Hypothalamus (tissue), 51 donors: ENCODE measurements at places on chromosomes 1 and 21.

DNA sequence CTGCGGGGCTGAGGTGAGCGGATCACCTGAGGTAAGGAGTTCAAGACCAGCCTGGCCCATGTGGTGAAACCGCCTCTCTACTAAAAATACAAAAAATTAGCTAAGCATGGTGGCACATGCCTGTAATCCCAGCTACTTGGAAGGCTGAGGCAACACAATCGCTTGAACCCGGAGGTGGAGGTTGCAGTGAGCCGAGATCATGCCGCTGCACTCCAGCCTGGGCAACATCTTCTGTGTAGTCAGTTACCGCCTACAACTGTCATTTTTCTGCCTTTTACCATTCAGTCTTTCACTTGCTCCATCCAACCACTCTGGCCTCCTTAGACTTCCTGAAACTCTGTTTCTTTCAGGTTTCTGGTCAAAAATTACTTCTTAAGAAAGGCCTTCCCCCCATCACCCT, 2.2 kb downstream of the MYCBP start:
- no peak for DNase-seq

DNA sequence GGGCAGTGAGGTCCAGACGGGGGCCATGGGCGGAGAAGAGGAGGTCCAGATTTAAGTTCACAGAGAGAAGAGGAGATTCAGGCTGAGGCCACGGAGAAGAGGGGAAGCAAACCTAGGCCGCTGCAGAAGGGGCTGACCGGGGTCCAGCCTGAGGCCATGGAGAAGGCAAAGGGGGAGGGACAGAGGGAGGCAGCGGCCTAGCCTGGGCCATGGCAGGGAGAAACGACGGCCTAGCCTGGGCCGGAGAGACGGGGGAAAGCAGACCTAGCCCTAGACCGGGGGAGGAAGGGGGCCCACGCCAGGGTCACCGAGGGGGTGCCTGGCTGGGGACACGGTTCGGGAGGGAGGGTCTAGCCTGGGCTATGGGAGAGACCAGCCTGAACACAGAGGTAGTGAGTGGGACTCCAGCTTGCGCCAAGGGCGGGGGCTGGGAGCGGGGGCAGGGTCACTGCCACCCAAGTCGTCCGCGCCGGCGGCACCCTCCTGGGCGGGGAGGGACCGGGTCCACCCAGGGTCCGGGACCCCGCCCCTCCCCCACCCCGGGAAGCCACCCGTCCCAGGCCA, 459 bp downstream of the CAPZB start:
- DNase-seq = no peak

- no peak for DNase-seq
These were observed 387.2 kb downstream of the NCAM2 start for GRCh38 chr21:21385404-21385803.

DNA sequence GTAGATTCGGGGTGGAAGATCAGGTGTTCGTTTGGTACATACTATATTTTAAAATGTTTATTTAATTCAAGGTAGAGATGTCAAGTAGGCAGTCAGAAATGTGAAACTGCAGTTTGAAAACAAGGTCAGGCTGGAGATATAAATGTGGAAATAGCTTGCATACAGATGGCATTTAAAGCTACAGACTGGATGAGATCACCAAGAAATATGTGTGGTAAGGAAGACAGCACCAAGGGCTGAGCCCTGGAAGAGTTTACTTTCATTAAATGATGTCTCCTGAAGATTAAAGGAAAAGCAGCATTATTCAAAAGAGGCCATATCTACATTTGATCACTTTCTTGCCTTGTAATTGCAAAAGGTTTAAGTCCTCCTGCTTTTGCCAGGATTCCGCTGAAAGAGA, 271.3 kb downstream of the PTBP2 start:
- DNase-seq = no peak

- no peak for DNase-seq
These were observed 64.7 kb upstream of the LRRC7 start for GRCh38 chr1:69502991-69503390.

DNA sequence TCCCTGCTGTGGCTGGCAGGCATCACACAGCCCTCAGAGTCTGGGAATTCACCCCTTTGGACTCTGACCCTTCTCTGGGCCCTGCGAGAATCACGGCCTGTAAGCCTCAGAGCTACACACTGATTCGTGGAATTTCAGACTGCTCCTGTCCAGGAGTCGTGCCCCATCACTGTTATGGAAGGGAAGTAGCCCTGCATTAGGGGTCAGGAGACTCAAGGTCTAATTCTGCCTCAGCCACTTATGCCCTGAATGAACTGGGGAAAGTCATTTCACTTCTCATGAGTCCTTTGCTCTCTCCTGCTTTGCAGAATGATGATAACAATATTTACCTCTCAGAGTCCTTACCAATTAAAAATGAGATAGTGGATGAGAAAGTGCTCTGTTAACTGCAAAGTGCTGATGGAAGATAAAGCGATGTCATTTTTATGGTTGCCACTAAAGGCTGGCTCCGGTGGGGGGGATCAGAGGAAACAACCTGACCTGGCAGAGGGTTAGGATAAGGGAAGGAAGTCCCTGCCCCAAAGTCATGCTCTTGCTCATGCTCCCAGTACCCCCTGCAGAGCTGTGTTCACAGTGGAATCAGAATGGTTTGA, 148.6 kb upstream of the CD34 start:
- no peak for DNase-seq

DNA sequence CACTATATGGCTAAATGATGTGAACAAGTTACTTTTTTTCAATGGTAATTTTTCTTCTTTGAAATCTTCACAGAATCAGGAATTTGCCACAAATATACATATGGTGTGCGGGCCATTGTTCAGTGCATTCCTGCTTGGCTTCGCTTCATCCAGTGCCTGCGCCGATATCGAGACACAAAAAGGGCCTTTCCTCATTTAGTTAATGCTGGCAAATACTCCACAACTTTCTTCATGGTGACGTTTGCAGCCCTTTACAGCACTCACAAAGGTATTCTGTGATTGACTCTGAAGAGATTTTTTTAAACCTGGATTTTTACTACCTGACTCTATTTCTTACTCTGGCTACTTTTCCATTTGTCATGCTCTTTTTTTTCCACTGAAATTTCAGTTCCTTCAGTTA, 76.2 kb upstream of the KIAA1614 start:
- no peak for DNase-seq

DNA sequence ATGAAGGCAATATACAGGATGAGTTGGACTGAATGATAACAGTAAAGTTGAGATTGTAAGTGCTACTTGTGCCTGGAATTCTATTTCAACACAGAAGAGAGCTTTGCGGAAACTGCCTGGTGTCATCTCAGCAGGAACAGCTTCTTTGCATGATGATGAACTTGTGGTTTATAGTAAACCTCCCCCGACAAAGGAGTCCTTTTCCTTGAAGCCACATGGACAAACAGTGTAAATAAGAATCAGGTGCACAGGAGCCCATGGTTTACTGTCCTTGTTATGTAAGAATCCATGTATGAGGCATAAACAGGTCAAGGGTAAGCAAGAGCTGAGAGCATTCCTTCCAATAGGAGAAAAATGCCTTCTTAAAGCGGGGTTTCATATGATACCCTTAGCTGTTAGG, 66.2 kb downstream of the PCNX2 start:
- DNase-seq = no peak

DNA sequence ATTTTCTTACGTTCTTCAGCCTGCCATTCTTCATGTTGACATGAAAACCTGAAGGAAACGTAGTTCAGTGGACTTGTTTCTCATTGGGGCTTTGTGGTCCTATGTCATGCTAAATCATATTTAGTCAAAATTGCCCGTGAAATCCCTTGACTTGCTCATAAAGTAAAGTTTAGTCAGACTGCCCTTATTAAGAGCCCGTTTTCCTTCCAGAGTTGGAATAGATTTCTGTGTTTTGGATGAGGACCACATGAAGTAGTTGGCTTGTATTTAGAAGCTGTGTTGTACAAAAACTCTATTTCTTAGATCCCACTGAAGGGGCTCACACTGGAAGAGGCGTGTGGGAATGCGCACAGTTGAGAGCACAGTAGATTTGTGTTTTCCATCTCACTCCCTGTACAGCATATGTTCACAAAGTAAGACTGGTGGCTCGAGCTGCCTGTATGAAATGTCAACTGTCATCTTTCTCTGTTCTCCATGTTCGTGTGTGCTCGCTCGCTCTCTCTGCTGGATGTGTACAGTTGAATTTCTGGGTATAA, 42.4 kb downstream of the CAMTA1 start:
- DNase-seq = no peak

DNA sequence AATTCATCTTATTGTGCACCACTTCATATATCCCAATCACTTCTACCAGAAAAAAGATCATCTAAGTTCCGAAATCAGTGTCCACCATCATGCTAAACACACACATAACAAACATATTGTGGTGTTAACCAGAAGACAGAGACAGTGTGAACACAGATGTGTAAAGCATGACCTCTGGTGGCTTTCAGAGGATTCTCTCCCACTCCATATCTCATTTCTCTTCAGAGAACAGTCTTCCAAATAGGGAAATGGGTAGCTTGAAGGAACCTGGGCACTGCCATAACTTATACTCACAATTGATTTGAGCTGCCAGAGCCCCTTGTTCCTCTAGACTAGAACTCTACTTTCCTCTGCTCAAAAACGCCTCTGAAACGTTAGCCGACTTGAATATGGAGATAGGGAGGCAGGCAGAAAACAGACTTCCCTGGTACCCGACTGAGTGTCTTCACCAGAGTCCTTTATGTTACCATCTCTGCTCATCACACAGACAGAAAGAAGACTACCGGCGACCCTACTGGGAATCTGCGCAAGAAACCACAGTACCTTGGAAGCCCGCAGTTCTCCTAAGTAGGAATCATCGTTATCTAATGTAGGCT, 1.8 kb upstream of the ELAPOR1 start:
- no peak for DNase-seq
